ENCODE measurements at places on chromosomes 12 and 14.

- DNase-seq, result peak; percentile 6
Observed at GRCh38 chr12:55068416-55069010, 48.7 kb downstream of the NEUROD4 start.

- no peak for DNase-seq
Observed at GRCh38 chr12:49051777-49052438, 8.7 kb downstream of the KMT2D start.

GRCh38 chr12:64791036-64791435 is 31.8 kb upstream of the GNS start:
- no peak for DNase-seq

GRCh38 chr12:90972226-90972625 is 17.2 kb upstream of the CCER1 start:
- DNase-seq, result no peak

DNA sequence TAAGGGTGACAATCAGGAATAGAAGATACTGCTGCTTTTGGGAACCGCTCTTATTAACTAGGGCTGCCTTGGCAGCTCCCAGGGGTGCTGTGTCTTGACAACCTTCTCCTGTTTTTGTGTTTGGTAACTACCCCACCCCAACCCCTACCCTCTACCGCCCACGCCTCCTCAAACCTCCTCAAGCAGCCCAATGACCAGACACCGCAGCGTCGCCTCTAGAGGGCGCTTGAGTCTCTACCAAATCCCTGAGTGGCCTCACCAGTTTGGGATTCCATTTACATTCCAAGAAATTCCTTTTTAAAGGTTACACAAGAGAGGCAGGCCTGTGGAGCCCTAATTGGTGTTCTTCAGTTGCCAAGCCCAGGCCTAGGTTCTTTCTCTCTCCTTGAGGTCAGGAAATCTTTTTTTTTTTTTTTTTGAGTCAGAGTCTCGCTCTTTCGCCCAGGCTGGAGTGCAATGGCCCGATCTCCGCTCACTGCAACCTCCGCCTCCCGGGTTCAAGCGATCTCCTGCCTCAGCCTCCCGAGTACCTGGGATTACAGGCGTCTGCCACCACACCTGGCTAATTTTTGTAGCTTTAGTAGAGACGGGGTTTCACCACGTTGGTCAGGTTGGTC is 72.4 kb upstream of the USP44 start:
- DNase-seq, result no peak

- no peak for DNase-seq
Observed at GRCh38 chr14:93792391-93792790, 4.1 kb upstream of the PRIMA1 start.

- DNase-seq, result no peak
Observed at GRCh38 chr12:80381121-80381520, 62.9 kb upstream of the PTPRQ start.

DNA sequence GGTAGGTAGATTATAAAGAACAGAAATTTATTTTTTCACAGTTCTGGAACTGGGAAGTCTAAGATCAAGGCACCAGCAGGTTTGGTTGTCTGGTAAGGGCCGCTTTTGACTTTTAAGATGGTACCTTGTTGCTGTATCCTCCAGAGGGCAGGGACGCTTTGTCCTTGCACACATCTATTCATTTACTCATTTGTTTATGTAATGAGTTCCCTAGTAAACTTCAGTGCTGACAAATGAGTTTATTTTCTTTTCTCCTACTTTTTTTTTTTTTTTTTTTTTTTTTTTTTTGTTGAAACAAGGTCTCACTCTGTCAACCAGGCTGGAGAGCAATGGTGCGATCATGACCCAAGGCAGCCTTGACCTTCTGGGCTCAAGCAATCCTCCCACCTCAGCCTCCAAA is 195.7 kb downstream of the FBXL14 start:
- no peak for DNase-seq

GRCh38 chr14:54942913-54943312 is 40.3 kb upstream of the GCH1 start:
- DNase-seq, result no peak

- no peak for DNase-seq
Observed at GRCh38 chr14:64963611-64964010, 8.5 kb downstream of the RAB15 start.

DNA sequence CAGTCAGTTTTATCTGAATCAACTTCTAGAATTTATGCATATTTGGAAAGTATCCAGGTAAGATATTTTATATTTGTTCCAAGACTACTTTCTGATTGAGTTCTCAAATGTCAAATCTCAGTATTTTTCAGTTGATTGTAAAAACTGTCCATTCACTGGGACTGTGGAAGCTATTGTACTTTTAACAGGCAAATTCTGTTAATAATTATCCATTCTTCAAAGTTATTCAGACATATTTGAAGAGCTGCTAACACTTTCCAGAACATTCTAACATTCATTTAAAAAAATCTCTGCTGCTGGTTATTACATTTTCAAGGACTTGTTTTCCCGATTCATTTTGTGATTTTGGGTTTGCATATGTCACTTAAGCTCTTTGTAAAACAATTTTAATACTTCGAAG is 59.7 kb downstream of the PIK3C2G start:
- no peak for DNase-seq

GRCh38 chr12:65696227-65696626 is 128.1 kb upstream of the HMGA2 start:
- DNase-seq, result no peak

GRCh38 chr12:54135621-54136350 is 53.0 kb downstream of the SMUG1 start:
- DNase-seq, result peak; percentile 36

Data from NCI-H510A (cell line).